ENCODE measurements at places on chromosomes 7 and 10. TPM values are rescaled to one million over a fixed set of nuclear protein-coding genes. Genes with fewer than 3 reads are reported as not detected.

Gene LIPM
- total RNA-seq, result not detected

Gene LIPJ
- total RNA-seq, result 0.74 TPM

Gene FAM200A
- 15.0 TPM for total RNA-seq

Gene NOD1
- 2.0 TPM for total RNA-seq

Gene SYT15
- 0.49 TPM for total RNA-seq

Gene PDE1C
- total RNA-seq, result 21.1 TPM

Gene CPA2
- not detected for total RNA-seq

Gene ASB10
- total RNA-seq, result not detected

Gene TDRD1
- total RNA-seq, result 0.25 TPM

Gene TBATA
- not detected for total RNA-seq
